ENCODE measurements at places on chromosomes 3 and 15.

GRCh38 chr3:148191966-148192365 lies 505.7 kb upstream of the AGTR1 start:
- no peak for DNase-seq

DNA sequence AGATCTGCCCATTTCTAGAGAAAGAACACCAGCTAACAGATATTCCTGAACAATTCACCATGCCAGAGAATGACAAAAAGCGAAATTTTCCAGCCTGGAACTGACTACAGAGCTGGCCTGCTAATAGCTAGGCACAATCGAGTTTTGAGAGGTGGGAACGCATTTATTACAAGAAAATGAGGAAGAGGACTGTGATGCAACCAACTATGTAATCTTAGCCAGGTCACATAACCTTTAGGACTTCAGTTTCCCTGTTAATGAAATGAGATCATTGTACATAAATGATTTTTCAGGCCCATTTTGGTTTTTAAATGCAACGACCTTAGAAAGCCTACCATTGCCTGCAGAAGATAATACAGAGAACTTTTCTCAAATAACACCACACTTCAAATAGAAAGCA lies 72.1 kb upstream of the SETMAR start:
- DNase-seq, result no peak

DNA sequence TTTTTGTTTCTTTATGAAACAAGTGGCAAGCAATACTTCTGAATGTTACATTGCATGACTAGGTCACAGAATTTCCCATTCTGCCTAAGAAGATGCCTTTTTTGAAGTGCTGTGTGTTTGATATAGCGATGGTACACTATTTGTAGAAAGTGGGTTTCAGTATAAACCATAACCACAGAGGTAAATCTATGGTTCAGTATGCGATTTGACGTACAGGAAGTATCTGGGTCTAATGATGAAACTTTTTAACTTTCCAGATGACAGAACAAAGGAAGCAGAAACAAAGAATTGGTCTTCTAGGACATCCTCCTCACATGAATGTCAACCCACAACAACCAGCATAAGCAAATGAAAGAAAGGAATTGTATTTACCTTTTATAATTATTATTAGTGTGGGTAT lies 133.4 kb upstream of the BHLHE40 start:
- DNase-seq, result no peak

DNA sequence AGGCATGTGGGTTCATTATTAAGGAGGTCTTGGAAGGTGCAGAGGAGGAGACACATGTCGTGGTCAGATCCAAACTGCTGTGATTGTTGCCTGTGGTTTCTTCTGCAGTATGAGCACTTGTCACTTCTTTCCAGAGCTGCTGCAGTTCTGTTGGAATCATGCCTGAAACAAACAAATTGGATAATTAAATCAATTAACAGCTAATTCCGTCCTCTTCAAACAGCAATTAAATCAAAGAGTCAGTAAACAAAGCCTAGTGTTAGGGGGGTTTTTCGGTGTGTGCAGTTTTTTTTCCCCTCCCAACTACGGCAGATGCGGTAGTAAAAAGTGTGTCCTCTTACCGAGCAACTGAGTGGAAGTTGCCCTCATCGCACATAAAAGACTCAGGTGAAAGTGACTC lies 542.2 kb downstream of the FOXP1 start:
- DNase-seq, result no peak

- DNase-seq, result no peak
Observed at GRCh38 chr3:187903697-187904096, 158.4 kb upstream of the BCL6 start.

DNA sequence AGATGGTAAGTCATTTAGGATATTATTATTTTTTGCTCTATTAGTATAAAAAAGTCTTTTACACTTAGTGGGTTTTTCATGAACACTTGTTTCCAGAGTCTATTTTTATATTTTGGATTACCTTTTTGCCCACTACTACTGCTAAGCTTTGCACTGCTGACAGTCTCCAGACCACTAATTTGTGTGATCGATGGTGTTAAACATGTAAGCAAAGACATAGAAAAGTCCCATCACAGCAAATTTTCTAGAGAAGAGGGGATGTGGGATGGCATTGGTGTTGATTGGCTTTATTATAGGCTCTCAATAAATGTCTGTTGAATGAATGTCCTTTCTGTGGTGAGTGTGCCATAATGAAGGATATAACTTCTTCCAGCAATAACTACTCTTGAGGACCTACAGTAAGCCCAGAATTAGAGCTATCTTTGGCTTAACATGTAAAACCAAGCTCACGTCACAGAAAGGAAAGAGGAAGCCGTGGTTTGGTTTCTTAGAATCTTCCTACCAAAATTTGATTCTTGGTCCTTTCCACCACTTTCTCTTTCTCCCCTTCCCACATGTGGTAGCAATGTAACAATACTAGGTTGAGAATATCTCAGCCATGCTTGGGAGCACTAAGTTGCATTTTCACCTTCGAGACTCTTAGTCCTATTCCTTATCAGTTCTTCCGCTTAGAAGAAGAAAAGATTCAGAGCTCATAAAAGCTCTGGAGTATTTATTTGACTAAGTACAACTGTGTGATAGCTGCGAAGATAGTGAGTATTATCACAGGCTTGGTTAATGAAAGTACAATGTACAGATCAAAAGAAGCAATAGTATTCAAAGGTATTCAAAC lies 90.6 kb upstream of the UMPS start:
- DNase-seq, result peak; percentile 45

GRCh38 chr3:113063126-113063894 lies 72.5 kb downstream of the GTPBP8 start:
- DNase-seq, result no peak

DNA sequence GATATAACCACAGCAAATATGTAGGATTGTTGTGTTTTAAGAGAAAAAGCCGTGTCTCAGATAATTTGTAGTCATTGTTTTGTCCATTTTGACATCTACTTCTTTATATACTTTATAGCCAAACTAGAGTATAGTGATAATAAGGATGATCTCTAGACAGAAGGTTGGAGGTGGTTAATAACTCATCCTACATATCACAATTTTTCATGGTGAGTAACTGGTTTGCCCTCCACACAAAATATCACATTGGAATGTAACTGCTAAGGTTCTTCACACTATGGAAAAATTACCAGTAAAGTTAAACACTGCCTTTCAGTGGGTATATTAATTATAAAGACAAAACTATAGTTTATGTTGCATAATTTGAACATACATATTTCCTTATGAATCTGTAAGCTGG lies 380.7 kb downstream of the LPP start:
- DNase-seq, result no peak

DNA sequence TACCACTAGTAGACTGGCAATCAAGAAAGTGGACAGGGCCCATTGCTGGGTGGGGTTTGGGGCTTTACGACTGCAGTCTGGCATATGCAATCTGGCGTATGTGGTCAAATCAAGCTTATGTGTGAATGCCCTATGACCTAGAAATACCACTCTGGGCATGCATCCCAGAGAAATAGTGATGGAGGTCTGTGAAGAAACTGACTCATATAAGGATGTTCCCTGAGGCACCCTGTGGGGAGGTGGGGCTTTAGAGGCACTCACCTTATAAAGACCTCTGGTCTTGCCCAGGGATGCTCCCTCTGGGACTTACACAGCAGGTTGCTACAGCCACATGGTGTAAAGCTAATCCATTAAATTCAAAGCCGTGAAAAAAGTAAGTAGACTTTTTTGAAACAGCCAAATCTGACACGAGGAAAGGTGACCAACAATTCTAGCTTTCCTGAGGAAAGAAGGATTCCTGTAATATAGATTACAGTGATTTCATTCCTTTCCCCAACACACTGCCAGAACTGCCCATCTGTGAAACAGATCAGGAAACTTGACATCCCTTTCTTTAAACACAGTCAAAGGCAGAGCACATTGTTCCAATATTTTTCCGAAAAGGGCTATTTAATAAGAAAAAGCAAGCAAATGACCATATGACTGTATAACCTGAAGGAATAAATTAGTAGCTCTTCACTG lies 13.6 kb downstream of the RARRES1 start:
- no peak for DNase-seq

- no peak for DNase-seq
Observed at GRCh38 chr15:93477188-93477587, 388.2 kb upstream of the RGMA start.

DNA sequence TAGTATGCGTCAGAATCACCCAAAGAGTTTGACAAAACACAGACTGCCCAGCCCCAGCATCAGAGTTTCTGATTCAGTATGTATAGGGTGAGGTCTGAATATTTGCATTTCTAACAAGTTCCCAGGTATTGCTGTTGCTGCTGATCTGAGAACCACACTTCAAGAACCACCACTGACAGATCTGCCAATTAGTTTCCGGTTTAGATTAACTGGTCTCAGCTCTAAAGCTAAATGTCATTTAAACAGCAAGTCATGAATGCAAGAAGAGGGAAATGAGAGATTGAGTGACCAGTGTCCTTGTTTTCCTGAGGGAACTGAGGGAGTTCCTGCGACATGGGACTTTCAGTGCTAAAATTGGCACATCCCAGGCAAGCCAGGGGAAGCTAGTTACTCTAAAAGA lies 305.0 kb downstream of the ZNF385D start:
- no peak for DNase-seq

DNA sequence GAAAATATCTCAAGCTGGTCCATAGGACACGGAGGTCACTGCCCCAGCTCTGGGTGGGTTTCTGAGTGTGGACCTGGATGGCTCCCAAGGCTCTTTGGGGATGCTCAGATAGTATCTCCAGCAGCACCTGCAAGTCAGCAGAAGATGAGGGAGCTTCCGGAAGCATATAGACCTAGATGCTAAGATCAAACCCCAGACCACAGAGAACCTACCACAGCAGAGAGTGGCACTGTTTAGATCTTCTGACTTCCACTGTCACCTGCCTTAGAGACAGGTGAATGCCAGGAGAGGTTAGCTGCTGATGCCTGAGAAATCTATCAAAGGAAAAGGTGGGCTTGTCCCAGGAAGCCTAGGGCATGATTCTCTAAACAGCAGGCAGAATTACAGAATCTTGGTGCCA lies 105.7 kb upstream of the TRPM1 start:
- DNase-seq, result no peak

GRCh38 chr3:124730941-124731297 lies 667 bp downstream of the UMPS start:
- DNase-seq, result no peak

GRCh38 chr15:31403606-31404005 lies 77.0 kb downstream of the KLF13 start:
- DNase-seq, result no peak

Data from activated CD8-positive, alpha-beta memory T cell treated with anti-CD3 and anti-CD28 coated beads, Interleukin-2, amount 10 ng/mL, durations not matched to agents 7 days and 5 days (primary cell).